ENCODE measurements at places on chromosomes 6 and 20.

GRCh38 chr20:4656491-4656890, 65.2 kb upstream of the PRND start:
- DNase-seq = no peak

DNA sequence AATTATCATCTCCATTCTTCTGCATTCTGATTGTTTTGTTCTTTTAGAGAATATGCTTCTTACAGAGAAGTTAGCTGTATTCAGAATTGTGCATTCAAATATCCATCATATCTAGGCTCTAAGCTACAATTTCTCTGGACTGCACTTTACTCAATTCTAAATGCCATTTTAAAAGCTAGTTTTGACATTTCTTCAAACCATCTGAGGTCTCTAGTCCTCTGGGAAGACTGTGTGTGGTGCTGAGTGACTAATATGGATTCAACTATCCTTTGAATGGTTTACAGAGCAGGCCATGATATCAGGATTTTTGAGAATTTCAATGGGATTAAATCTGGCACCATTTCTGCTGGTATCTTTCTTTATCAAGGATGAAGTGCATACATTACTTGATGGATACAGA, 285.7 kb downstream of the BTBD3 start:
- DNase-seq = no peak

DNA sequence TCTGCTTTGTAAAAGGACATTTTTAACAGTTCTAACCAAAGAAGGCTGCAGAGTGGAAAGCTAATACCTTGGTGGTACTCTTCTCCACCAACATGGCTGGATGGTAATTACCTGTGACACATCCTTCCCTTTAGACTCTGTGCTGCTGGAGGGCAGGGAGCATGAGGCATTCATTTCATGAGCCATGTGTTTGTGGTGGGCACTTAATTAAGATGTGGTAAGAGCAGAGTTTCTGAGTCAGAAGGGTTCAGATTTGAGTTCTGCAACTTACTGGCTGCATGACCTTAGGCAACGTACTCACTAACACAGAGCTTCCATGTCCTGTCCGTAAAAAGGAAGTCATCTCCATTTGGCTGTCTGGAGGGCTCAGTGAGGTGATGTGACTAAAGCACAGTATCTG, 9.1 kb upstream of the ZNF133 start:
- no peak for DNase-seq

DNA sequence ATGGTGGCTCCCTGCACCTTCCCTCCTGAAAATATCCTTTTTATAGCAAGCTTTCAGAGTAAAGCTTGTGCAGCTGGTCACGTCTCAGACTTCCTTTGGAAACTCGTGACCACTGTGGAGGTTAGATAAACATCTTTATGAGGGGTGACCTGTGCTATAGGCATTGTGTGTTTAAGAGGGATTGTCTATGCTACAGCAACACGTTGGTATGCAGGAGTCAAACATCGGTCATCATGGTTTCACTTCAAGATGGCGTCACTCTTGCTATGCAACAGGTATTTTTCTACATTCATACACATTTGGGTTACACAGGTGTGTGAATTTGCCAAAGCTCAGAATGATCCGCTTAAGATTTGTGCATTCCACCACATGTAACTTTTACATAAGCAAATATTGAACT, 14.6 kb upstream of the BLCAP start:
- no peak for DNase-seq

- no peak for DNase-seq
Measured at GRCh38 chr6:88512951-88513350, 346.8 kb upstream of the CNR1 start.

DNA sequence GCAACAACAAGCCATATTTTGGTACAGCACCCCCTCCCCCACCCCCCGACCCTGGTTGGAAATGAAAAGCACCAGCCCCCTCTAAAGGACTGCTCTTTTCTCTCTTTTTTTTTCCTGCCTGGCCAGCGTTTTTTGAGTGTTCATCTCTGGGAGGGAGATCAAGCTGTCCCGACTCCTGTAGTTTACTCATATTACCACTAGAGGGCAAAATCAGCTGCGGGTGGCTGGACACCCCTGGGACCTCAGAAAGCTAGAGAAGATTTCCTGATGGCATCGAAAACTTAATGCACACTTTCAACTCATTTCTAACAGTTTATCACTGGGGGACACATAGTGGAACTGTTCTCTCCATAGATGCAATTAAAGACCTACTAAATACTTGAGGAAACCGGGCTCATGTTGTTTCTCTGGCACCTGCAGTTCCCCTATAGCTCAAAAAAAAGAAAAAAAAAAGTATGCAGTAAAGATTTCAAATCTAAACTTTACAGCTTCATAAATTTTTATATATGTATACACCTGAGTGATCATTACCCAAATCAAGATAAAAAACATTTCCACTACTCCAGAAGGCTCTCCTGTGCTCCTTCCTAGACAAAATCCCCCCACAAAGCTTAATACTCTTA, 24.4 kb downstream of the CNBD2 start:
- no peak for DNase-seq

DNA sequence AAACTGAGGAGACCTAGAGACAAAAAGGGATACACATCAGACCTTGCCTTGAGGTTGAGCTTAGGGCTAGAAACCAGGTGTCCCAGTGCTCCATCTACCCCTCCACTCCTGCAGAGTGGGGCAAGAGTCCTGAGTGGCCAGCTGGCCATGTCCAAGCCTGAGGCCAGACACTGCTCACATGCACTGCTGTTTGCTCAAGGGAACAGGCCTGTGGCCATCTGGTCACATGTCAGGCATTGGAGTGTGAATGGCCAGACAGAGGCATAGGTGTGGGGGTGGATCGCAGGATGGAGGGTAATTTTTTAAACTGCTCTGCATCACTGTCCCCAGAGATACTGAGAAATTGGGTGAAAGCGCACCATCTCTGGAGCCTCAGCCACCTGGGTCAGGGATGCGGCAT, 30.5 kb downstream of the MAFB start:
- no peak for DNase-seq

DNA sequence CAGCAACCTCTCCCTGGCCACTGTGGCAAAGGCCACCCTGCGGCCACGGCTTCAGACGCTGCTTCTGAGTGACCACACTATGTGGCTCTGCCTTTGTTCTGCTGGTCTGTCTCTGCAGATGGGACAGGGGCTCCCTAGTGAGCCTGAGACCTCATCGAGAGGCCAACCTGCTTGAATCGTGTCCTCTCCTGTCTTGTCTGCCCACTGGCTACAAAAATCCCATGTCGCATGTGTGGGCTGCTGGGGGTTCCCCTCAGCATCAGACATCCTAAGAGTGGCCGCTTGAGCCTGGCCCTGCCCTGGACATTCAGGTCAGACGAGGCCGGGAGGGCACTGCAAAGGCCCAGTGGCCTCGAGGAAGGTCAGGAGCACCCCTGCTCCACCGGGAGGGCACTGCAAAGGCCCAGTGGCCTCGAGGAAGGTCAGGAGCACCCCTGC, 222.9 kb downstream of the DLL1 start:
- no peak for DNase-seq

GRCh38 chr20:46112430-46113112, 5.5 kb upstream of the CD40 start:
- DNase-seq = no peak

DNA sequence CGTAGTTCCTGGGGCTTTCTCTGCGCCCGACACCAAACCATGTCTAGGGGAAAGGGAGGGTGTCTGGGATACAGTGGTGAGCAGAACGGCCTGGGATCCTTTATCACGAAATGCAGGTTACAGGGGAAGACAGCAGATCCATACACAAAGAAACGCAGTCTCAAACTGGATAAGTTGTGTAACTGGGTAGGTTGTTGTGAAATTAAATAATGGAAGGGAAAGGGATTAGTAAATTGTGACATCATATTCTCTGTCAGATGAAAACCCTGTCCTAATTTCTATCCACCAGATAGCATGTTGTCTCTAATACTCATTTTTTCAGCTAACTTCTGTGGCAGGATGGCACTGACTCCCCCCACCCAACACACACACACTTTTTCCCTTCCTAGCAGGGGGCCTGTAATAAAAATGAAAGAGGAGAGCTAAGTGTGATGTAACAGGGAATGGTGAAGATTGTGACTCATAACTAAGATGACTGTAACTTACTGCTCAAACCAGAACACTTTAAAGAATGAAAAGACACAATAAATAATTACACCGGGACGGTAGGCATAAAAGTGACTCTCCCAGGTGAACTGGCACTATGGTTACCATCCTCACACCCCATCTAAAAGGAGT, 769 bp upstream of the TRPC4AP start:
- no peak for DNase-seq

DNA sequence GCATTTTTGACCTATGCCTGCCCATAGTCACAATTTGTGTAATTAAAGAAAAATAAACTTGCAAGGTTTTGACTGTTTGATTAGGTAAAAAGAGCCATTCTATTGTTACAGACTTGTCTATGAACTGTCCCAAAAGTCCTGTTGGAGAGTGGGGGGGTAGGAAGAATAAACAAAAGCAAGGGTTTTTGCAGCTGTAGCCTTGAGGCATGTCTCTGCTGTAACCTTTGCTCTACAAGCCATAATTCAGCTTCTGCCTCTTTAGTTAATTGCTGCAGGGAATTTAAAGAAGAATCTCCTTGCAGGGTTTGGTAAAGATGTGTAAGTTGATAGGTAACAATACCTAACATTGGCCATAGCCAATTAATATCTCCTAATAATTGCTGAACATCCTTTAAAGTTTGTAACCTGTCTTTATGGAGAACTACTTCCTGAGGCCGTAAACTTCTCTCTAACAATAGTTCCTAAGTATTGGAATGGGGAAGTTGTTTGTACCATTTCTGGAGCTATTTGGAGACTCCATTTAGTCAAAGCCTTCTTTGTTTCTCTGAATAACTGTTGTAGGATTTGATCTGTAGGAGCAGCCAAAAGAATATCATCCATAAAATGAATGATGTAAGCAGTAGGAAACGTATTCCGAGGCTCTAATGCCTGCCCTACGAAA, 7.9 kb upstream of the ABHD12 start:
- no peak for DNase-seq

- DNase-seq = no peak
Measured at GRCh38 chr6:16179970-16180431, 51.1 kb downstream of the MYLIP start.

GRCh38 chr6:159777240-159777904, 12.0 kb downstream of the TCP1 start:
- DNase-seq = no peak

- no peak for DNase-seq
Measured at GRCh38 chr20:46240065-46240464, 68.2 kb downstream of the CDH22 start.

DNA sequence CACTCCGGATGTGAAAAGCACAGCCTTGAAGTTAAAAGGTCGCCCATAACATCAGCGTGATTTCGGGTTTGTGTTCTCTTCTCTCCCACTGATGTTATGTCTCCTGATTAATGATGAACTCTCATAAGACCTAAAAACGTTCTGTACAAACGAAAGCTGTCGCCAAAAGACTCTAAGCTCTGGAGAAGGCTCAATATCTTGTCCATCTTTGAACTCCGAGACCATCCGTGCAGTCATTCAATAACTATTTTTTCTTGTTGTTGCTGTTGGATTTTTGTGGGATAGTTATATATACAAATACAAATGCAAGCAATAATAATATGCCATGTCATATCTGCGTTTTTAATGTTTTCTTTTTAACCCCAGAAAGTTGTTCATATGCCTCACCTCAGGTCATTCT, 291.8 kb upstream of the MARCKS start:
- DNase-seq = no peak

DNA sequence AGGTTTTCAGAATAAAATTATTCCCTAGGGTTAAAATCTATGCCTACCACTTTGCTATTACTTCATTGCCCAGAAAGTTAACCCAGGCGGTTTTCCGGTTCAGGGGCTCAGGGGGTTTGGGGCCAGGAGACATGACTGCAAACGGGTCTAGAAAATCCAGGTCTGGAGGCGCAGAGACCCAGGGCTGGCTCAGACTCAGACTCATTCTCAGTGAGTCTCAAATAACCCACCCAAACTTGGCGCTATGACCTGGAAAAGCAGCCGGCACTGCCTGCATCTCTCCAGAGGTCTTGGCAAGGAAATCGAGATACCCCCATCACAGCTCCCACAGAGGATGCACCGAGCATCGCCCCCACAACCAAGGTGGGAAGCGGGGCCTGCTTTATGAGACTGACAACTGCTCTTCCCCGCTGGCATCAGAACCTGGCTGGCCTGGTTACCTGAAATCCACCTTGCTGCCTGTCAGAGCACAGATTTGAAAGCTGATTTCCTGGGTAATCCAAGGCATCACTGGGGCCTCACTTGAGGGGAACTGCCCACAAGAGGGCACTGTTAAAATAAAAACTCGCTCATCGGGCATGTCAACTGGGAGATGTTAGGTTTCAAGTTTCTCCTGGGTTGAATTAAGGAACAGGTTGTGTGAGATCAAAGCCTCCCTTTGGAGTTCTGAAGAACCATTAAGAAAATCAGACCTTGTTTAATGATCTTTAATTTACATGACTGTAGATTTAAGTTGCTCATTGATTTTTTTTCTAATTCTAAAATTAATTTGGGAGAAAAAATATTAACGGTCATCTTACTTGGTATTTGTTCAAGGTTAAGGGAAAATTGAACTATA, 55.1 kb downstream of the KIF16B start:
- DNase-seq = no peak

DNA sequence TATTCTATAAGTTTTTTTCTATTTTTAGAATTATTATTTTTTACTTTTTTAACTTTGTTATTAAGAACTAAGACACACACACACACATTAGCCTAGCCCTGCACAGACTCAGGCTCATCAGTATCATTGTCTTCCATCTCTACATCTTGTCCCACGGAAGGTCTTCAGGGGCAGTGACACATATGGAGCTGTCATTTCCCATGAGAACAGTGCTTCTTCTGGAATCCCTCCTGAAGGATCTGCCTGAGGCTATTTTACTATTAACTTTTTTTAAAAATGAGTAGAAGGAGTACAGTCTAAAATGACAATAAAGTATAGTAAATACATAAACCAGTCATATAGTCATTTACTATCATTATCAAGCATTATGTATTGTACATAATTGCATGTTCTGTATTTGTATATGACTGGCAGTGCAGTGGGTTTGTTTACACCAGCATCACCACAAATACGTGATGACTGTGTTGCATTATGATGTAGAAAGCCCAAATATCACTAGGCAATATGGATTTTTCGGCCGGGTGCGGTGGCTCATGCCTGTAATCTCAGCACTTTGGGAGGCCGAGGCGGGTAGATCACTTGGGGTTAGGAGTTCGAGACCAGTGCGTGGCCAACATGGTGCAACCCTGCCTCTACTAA, 57.9 kb downstream of the HIVEP1 start:
- DNase-seq = no peak

Data from activated T-helper 1 cell treated with anti-CD3 and anti-CD28 coated beads, Interleukin-2, amount 50 U/mL, for 16 hours (primary cell).